ENCODE measurements at places on chromosomes 6 and 20. TPM values are rescaled to one million over a fixed set of nuclear protein-coding genes. Genes with fewer than 3 reads are reported as not detected.

- DNase-seq = no peak
These were observed at the start of gene TTBK1 for GRCh38 chr6:43242908-43243663. Gene TTBK1 (plus strand): TSS chr6:43243481. CDS start chr6:43246661, 3,180 bp downstream.

GRCh38 chr20:14955399-14955798 is 618.0 kb upstream of the FLRT3 start:
- no peak for DNase-seq

The BPIFA1 gene
- total RNA-seq = not detected

The BEND6 gene
- 9.8 TPM for total RNA-seq

The BLCAP gene
- total RNA-seq = 55.4 TPM

Data from posterior vena cava (tissue), 2 donors.